CD8-positive, alpha-beta T cell (primary cell): ENCODE measurements at places on chromosomes 5 and 9. TPM values are rescaled to one million over a fixed set of nuclear protein-coding genes. Genes with fewer than 3 reads are reported as not detected.

GRCh38 chr9:90808890-90809685, 7.5 kb downstream of the SYK start:
- no peak for DNase-seq

DNA sequence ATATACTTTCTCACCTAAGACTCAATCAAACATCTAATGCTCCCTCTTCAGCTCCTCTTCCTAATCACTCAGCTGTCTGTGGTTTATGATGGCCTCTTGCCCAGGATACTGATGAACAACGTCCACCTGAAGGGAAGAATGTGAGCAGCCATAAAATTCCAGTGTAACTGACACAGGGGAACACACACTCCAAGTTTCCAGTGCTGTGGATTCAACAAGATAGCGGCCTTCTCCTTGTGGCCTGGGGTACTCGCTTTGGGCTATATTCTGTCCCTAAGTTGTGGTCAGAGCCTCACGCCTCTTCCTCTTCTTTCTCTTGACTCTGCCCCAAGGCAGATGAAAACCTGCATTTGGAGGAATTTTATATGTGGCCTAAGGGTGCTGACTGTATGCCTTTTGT, 11.7 kb downstream of the B4GALT1 start:
- no peak for DNase-seq

DNA sequence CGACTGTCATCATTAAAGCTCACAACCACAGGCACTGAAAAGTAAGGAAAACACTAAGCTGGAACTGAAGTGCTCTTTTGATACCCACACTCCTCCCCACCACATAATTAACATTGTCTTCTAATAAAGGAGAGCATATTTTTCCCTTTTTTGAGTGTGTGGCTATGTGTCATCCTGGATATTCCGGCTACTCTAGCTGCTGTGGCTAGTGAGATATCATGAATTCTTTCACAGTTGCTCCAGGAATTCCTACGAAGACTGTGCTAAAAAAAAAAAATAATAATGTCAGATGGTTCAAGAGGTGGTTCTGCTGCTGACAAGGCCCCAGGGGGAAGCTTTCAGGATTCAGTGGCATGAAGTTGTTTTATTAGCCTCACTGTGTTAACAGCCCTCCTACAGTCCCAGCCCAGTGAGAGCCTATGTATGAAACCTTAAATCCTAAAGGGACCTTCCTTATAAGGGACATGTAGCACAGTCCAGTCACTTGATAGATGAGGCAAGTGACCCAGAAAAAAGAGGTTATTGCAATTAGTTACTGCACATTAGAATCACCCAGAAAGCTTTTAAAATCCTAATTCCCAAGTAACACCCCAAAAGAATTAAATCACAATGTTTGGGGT, 46.6 kb downstream of the TMEM252 start:
- no peak for DNase-seq

The FYB1 gene
- 250 TPM for total RNA-seq

GRCh38 chr5:133269691-133270090, 217.9 kb downstream of the HSPA4 start:
- DNase-seq: no peak

The NSUN2 gene
- 69.6 TPM for total RNA-seq

- no peak for DNase-seq
Observed at GRCh38 chr5:141094481-141095262, at the start of gene PCDHB2. PCDHB2 (plus strand) TSS chr5:141094615; CDS start chr5:141094791, 176 bp downstream.

The GPX8 gene
- total RNA-seq: not detected

- DNase-seq: no peak
Observed at GRCh38 chr5:143350751-143351602, 52.5 kb downstream of the NR3C1 start.

The CDC20B gene
- total RNA-seq: not detected

GRCh38 chr5:178542455-178542854, 47.7 kb downstream of the COL23A1 start:
- no peak for DNase-seq

DNA sequence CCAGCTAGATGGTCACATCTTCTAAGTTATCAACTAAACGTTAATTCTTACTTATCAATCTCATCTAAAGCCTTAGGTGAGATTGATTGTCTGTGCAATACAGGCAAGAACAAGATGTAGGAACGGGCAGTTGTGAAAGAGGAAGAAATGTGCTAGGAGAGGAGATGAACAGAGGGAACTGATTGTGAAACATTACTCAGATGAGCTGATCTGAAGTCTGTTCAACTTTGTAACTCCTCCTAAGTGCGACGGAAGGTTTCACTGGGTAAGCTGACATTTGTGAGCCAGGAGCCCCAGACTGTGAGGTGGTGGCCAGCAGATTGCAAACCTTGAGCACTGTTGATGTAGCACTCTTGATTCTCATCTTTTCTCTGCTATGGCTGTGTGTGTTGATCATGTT, 204.1 kb downstream of the CD180 start:
- no peak for DNase-seq

GRCh38 chr9:92680166-92681119, 10.5 kb upstream of the IPPK start:
- no peak for DNase-seq

The PRR16 gene
- not detected for total RNA-seq

DNA sequence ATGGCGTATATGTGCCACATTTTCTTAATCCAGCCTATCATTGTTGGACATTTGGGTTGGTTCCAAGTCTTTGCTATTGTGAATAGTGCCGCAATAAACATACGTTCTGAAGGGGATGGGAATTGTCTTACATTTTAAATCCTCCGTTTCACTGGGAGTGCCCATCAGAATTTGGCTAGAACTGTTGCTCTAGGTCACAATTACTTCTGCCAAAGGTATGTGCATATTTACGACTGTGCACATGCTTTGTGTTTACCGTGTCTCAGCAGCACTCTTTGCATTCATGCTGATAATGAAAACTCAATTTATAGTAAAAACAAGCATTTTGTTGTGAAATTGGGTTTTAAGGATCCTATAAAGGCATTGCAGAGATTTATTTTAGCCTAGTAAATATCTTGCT, 151.9 kb upstream of the ZNF618 start:
- DNase-seq: no peak

GRCh38 chr5:90889325-90889600, 330.7 kb downstream of the ADGRV1 start:
- DNase-seq: no peak

- no peak for DNase-seq
Observed at GRCh38 chr5:5217371-5217770, 77.2 kb downstream of the ADAMTS16 start.

- peak; percentile 76 for DNase-seq
Observed at GRCh38 chr5:144187699-144188294, 17.1 kb downstream of the KCTD16 start.

The CD274 gene
- 3.4 TPM for total RNA-seq

GRCh38 chr5:2282034-2282690, 399.4 kb upstream of the IRX4 start:
- no peak for DNase-seq

The KIF2A gene
- total RNA-seq: 93.1 TPM

GRCh38 chr9:127684576-127684975, 22.2 kb upstream of the CFAP157 start:
- DNase-seq: no peak

- no peak for DNase-seq
Observed at GRCh38 chr5:148864113-148864841, 37.9 kb downstream of the ADRB2 start.

The IRX1 gene
- total RNA-seq: not detected

GRCh38 chr9:105191508-105192121, 52.8 kb upstream of the SLC44A1 start:
- DNase-seq: no peak
